Mucosa of descending colon (tissue), 3 donors: ENCODE measurements at places on chromosomes 2 and 18. TPM values are rescaled to one million over a fixed set of nuclear protein-coding genes. Genes with fewer than 3 reads are reported as not detected.
A peak's percentile ranks its signal among the peaks of the same experiment; 100 is the strongest.

TACR1 gene
- total RNA-seq: 0.81 TPM

CYP20A1 gene
- 33.1 TPM for total RNA-seq

CNNM3 gene
- total RNA-seq: 21.2 TPM

MLPH gene
- total RNA-seq: 46.8 TPM

APOB gene
- total RNA-seq: 0.55 TPM

SDC1 gene
- total RNA-seq: 162 TPM

NEU4 gene
- 71.0 TPM for total RNA-seq

TTC21B gene
- total RNA-seq: 10.4 TPM

DNA sequence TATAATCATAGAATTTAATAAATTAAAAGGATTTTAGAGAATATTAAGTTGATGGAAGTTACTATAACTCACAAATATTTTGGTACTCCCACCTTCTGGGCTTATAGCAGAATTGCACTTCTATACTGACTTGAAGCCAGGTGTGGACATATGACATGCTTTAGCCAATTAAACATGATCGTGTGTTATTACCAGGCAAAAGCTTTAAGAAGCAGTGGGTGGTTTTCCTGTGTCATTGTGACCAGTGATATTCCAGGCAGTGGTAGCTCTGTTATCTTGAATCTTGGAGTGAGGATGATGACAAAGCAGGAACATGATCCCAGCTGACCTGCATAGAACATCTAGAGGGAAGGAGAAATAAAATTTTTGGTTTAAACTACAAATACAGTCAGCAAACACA, 370.9 kb upstream of the ZEB2 start:
- DNase-seq: no peak

DNA sequence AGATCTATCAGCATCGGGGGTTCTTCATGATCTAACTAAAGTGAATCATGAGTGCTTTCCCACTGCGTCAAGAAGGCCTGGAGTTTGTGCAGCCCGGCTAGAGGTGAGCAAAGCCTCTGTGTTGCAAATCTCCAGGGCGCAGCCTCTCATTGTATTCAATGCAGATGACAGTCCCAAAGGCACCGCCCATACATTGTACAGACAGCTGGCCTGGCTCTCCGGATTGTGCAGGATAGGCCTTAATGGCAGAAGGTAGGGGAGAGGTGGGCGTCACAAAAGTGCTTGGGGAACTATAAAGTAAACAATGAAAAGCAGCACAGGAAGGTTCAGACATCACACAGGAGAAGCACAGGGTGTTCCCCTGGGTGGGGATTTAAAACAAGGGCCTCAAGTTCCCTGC, 907 bp upstream of the GYPC start:
- no peak for DNase-seq

DNA sequence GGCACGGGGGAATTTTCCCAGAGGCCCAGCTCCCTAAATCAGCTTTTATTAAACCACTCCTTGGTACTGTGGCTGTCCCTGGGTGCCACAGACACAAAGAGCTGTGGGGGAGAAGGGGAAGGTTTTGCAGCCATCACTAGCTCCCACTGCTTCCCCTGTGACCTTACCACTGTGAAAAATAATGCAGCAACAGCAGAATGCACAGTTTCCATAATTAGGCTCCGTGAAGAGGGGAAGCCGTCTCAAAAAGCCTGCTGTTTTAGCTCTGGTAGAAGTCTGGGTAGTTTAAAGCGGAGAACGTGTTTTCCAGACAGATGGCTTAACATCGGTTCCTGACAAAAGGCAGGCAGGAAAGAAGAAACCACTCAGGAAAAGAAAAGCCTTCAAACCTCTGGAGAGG, 27.5 kb upstream of the CAB39 start:
- no peak for DNase-seq

DNA sequence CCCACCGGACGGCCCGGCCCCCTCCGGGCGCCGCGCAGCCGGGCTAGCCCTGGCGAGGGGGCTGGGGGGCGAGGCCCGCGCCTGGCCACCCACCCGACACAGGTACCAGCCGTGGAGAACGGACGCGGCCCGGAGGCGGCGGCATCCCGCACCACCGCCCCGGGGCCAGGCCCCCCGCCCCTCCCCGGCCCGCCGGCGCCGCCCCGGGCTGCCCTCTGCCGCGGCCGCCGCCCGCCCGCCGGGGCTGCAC, 405 bp downstream of the SOS1 start:
- DNase-seq: no peak

DNA sequence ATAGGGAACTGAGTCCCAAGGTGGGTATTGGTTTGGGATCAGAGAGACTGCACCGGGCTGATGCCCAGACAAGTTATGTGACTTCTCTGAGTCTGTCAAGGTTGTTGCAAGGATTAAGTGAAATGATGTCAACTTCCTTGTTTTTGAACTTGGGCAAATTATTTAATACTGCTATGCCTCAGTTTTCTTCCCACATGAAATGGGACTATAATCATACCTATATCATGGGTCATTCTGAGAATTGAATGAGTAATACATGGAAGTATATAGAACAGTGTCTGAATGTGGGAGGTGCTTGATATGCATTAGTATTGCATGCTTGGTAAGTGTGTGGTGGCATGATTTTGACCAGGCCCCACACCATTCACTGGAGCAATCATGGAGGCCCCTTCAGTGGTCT, 99.0 kb downstream of the PRKCE start:
- no peak for DNase-seq

- DNase-seq: no peak
Measured at GRCh38 chr2:155866477-155866876, 466.0 kb downstream of the NR4A2 start.

DNA sequence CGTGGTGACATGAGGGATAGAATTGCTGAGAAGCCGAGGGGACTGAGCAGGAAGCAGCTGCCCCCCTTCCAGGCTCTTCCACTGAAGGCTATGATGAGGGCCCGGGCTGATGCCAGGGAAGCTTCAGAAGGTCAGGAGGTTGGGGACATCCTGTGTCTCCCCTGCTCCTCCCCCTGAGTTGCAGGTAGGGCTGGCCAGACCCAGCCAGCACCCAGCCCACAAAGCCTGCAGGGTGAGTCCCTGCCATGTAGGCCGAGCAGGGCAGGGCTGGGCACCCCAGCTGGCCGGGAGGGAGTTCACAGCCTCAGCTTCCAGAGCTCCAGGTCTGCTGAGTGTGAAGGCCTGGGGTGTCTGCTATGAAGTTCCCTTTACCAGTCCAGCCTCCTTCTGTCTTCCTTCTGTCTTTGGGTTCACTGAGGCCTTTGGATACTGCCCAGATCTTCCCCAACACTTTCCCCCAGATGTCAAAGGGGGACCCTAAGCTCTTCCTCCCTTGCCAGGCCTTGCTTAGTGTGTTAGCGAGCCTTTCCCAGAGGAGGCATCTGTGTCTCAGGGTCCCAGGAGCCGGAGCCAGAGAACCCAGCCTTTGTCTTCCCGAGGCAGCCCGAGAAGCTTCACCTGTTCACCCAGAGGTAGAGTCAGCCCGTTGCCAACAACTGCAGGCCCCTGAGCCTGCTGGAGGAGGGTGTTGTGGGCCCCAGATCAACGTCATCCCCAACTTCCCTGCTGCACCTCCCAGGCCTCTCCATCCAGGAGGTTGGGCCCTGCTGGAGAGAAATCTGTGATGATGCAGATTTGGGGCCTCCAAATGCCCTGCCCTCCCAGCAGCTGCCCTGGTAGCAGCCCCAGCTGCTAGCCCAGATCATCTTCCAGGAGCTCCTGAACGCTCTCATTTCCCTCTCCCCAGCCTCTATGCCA, 3.6 kb upstream of the NCL start:
- DNase-seq: no peak

- no peak for DNase-seq
Measured at GRCh38 chr2:6820903-6821584, 44.7 kb downstream of the CMPK2 start.

GRCh38 chr2:38390947-38391346, 13.9 kb upstream of the ATL2 start:
- DNase-seq: no peak

DNA sequence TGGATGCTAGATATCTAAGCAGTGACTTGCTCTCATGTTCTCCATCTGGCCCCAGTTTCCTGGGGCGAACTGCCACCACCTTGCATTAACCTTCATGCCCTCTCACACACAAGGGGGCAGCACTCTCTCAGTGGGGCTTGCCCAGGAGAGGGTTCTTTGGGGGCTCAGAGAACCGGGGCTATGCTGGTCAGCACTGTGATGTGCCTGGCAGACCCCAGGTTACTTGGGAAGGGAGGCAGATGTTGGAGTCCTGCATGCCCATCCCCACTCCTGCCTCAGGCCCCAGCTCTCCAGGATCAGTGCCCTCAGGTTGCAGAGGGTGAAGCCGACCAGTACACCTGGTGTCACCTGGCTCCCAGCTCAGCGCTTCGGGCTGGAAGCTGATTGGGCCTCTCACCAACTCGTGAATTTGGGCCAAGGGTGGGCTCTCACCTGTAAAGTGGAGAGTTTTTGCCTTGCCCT, 396.2 kb upstream of the HS6ST1 start:
- no peak for DNase-seq

- DNase-seq: no peak
Measured at GRCh38 chr2:101036562-101036961, 34.5 kb downstream of the RPL31 start.

GRCh38 chr2:239393388-239393940, 7.4 kb downstream of the HDAC4 start:
- DNase-seq: peak; percentile 73

GRCh38 chr2:86396291-86396785, 44.8 kb upstream of the KDM3A start:
- no peak for DNase-seq

DNA sequence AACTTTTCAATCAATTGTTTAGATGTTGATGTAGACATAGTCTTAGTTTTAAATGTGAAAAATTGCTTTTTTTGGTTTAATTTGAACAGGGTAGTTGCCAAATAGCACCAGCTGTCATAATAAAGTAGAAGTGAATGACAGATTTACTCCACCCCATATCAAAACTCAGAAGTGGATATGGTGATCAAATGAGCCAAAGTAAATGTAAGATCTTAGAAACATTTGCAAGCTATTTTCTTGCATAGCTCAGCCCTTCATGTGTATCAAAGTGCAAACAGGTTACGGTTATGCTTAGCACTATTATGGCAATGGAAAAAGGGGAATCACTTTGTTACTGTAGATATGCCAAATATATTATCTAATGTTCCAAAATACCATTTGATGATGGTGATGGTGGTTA, 540.9 kb upstream of the NRP2 start:
- DNase-seq: no peak

- DNase-seq: no peak
Measured at GRCh38 chr2:101485856-101486255, 10.9 kb upstream of the RFX8 start.

DNA sequence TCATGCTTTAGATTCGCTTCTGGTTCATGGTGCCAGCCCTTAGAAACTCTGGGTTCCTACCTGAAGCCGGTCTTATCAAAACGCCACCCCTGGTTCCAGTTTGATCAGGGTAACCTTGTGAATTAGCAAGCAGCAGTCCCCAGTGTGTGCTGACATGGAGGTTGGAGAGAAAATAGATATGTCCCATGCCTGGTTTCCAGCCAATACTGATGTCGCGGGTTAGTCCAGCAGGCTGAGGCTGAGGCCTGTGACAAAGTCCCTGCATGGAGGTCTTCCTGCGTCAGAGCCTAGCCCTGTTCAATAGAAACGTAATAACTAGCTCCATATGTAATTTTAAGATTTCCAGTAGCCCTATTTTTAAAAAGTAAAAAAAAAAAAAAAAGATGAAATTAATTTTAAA, 28.2 kb downstream of the LPIN1 start:
- DNase-seq: no peak

DNA sequence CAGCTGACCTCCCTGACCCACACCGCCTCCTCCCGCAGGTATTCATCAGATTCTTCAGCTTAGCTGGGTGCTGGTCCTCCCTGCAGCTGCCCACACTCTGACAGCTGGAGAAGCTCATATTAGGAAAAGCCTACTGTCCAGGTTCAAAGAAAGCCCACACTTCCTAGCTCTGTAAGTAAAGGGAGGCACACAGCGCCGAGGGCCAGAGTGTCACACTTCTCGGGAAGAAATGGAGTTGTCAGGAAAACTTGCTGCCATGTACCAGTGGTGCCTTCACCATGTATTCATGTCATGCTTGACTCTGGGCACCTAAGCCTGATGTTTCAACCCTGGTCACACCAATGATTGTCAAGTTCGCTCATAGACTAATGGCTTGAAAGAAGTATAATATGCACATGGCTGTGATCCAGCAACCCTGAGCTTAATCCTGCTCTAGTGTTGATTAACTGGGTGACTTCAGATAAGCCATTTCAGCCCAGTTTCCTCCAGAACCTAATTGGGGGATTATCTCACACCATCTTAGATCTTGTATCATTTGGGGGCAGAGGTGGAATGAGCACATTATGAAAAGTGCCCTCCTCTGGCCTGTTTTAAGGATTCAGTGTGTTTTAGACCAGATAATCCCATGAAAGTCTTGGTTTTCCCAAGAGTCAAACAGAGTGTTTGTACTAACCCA, 180.3 kb upstream of the PARD3B start:
- DNase-seq: no peak

- no peak for DNase-seq
Measured at GRCh38 chr18:615773-616172, 19.0 kb downstream of the CLUL1 start.

- no peak for DNase-seq
Measured at GRCh38 chr2:66714610-66715009, 279.7 kb downstream of the MEIS1 start.

DNA sequence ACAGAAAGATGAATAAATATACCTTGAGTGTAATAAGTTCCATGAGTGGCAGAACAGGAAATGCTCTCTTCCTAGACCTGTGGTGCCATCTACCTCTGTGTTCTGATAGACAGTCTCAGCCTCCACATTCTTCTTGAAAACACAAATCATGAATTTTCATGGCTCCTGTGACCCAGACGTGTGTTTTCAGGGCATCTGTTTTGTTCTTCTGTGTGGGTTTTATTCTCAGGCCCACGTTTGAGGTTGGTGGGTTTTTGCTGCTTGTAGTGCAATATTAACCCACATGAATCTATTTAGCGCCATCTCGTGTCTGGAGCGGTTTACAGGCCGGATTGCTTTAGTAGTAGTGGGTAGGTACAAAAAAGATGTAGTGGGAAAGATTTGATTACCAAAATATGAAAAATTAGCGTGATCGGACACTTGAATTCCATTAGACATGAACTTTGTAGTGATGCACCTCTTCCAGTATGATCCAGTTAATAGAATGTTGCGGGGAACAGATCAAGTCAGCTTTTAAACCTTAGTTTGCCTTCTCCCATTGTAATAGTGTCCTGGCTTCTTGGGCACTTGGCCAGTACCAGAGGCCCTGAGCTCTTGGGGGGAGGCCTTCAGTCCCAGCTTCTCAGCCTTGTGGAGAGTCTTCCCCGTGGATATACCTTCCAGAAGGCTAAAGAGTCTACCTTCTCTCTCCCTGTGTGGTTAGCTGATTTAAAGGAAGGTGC, 256.5 kb downstream of the TPGS2 start:
- DNase-seq: no peak
